ENCODE measurements at places on chromosomes 5 and 9. TPM values are rescaled to one million over a fixed set of nuclear protein-coding genes. Genes with fewer than 3 reads are reported as not detected.

The TXNDC8 gene
- total RNA-seq: not detected

The GGTA1 gene
- not detected for total RNA-seq

The ZDHHC11B gene
- total RNA-seq: 1.00 TPM

The CNTLN gene
- 7.0 TPM for total RNA-seq

The NCS1 gene
- total RNA-seq: 19.1 TPM

The PHYKPL gene
- 78.2 TPM for total RNA-seq

The RGP1 gene
- 25.0 TPM for total RNA-seq

The MGAT1 gene
- total RNA-seq: 80.1 TPM

The OR2S2 gene
- total RNA-seq: not detected

The CMYA5 gene
- 0.39 TPM for total RNA-seq

The OTULIN gene
- total RNA-seq: 42.6 TPM

The GABRP gene
- total RNA-seq: 8.8 TPM

The PHF24 gene
- 0.12 TPM for total RNA-seq

The LCN2 gene
- not detected for total RNA-seq

The STARD4 gene
- total RNA-seq: 113 TPM

The SMIM33 gene
- total RNA-seq: not detected
